ENCODE measurements at places on chromosomes 1 and 21.

DNA sequence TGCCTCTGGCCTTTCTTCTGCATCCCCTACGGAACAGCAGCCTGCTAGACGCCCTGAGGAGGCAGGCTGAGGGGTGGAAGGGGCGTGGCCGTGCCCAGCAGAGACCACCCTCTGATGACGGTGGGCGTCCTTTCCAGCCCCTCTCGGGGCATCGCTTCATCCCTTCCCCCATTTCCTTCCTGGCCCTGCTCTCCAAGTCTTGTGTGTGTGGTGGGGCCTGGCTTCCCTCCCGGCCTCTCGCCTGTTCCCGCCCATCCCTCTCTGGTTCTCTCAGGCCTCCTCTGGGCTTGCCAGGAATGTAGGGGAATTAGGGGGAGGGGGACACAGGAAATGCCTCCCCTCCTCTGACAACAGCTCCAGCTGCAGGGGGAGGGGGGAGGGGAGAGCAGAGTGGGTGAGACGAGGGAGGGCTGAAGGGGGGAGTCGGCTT lies 51.1 kb downstream of the SKI start:
- DNase-seq, result no peak

GRCh38 chr1:214296860-214297745 lies 16.1 kb downstream of the SMYD2 start:
- DNase-seq, result no peak

- DNase-seq, result no peak
Measured at GRCh38 chr21:34636961-34637360, 22.0 kb upstream of the RCAN1 start.

GRCh38 chr1:227320476-227320875 lies 2.2 kb upstream of the CDC42BPA start:
- no peak for DNase-seq

- no peak for DNase-seq
Measured at GRCh38 chr1:33331444-33332356, 10.8 kb upstream of the A3GALT2 start.

- no peak for DNase-seq
Measured at GRCh38 chr1:11797525-11798216, 8.1 kb downstream of the MTHFR start.

GRCh38 chr1:155186067-155186793 lies 12.6 kb downstream of the TRIM46 start:
- DNase-seq, result no peak

GRCh38 chr1:218565377-218565776 lies 220.2 kb downstream of the TGFB2 start:
- no peak for DNase-seq

DNA sequence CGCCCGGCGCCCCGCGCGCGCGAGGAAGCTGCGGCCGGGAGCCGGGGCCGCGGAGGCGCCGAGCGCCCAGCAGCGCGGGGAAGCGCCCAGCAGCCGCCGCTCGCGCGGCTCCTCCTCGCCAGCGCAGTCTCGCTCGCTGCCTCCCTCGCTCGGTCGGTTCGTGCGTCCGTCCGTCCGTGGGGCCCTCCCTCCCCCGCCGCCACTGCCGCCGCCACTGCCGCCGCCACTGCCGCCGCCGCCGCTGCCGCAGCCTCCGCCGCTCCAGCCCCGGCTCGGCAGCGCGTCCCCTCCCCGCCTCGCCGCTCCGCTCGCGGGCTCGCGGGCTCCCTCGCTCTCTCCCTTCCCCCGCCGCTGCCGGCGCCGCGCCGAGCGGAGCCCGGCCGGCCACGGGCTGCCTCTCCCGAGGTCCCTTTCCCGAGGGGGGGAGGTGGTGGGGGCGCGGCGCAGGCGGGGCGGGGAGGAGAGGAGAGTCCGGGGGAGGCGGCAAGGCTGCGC lies at the start of gene KCND3:
Gene KCND3 (minus strand): TSS at position 138 of the 495 bp plus-strand sequence.
- peak; percentile 27 for DNase-seq

All from substantia nigra (tissue), 51 donors.